ENCODE measurements at places on chromosomes 4 and X.
A peak's percentile ranks its signal among the peaks of the same experiment; 100 is the strongest.

GRCh38 chr4:188032170-188032569 is 36.6 kb downstream of the ZFP42 start:
- DNase-seq, result no peak

DNA sequence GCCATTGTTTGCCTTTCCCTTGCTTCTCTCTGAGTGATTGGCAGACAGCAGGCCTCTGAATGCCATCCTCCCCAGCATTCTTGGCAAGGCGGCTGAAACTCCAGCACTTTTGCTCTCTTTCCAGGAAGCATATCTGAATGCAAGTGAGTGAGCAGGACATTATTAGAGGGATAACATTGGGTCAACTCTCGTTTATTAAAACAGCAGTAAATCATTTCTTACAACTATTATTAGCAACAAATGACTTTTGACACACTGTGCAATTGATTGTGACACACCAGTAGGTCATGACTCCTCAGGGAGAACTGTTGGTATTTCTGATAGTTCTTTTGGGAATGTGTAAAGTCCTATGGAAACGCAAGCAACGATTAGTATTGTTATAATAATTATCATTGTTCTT is 103.8 kb downstream of the EFNB1 start:
- no peak for DNase-seq

- no peak for DNase-seq
Observed at GRCh38 chr4:177558995-177559394, 116.8 kb upstream of the AGA start.

GRCh38 chr4:87011340-87012034 is 76.7 kb downstream of the AFF1 start:
- DNase-seq, result peak; percentile 50

- no peak for DNase-seq
Observed at GRCh38 chr4:149347139-149347538, 468.5 kb downstream of the IQCM start.

- no peak for DNase-seq
Observed at GRCh38 chrX:11867610-11868345, 109.7 kb downstream of the MSL3 start.

- DNase-seq, result no peak
Observed at GRCh38 chr4:56078866-56079265, 130.1 kb downstream of the CEP135 start.

DNA sequence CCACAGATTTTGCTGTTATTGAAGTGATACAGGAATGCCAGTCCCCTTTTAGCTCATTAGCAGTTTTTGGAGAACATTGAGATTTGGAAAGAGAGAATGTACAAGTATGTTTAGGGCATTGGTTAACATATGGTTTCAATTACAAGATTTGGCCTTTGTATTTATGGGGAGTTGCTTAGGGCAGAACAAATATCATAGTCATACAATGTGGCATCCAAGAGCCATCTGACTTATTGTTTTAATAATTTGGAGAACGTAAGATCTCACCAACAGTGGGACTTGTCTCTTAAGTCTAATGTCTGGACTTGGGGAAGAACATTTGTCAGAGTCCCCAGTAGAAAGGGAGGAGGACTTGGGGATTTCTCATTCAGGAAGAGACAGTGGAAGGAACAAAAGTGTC is 166.1 kb downstream of the STK32B start:
- DNase-seq, result no peak

DNA sequence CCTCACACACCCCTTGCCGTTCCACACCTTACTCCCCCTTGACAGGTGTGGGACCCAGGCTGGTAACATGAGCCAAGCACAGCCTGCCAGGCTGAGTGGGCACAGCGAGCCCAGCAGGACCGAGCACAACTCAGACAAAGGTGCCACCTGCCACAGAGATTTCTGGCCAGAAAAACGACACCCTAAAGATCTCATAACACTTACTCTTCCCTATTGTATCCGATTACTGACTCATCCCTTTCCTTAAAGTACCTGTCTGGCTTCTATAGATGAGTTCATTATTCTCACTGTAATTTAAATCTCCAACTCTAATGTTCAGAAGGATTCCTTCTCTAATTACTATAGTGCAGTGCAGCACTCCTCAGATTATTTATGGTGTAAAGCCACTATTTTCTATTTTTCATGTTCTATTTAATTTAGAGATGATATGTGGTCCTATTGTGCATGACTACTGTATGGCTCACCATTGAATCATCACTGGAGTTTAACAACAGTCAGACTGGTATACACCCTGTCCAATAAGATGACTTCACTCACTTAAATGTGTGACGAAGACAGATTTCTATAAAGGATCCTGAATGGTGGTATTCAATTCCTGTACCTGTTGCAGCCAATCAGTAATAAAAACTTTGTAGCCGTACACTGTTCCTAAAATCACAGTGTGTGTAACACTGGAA is 7.6 kb upstream of the SYTL5 start:
- peak; percentile 43 for DNase-seq

- DNase-seq, result no peak
Observed at GRCh38 chr4:54941994-54942552, 183.3 kb downstream of the KDR start.

DNA sequence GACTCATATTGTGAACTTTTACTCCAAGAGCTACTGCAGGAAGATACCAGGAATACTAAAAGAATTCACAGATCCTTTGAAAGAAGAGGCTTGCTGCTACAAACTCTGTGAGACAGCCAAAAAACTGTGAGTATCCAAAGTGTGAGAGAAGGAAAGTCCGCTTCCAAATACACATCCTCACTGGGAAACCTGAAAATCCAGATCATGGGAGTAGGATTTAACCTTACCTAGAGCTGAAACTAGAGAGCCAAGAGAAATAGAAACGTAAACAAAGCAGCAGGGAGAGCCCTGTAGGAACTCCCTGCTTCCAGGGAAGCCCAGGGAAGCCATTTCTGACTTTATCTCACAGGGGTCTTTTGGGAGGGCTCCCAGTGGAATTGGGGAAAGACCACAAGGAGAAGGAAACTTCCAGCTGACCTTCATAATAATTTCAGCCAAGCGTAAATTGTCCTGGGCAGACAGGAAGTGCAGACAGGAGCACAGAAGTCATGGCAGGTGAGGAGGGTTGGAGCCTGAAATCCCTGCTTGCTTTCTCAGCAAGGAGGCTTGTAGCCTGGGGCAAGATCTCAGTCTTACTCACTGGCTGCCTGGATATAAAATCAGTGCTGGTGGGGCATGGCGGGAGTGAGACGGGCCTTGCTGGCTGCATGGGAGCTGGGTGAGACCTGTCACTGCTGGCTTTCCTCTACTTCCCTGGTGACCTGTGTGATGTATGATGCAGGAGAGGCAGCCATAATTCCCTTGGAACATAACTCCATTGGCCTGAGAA is 26.2 kb upstream of the NFKB1 start:
- DNase-seq, result no peak

DNA sequence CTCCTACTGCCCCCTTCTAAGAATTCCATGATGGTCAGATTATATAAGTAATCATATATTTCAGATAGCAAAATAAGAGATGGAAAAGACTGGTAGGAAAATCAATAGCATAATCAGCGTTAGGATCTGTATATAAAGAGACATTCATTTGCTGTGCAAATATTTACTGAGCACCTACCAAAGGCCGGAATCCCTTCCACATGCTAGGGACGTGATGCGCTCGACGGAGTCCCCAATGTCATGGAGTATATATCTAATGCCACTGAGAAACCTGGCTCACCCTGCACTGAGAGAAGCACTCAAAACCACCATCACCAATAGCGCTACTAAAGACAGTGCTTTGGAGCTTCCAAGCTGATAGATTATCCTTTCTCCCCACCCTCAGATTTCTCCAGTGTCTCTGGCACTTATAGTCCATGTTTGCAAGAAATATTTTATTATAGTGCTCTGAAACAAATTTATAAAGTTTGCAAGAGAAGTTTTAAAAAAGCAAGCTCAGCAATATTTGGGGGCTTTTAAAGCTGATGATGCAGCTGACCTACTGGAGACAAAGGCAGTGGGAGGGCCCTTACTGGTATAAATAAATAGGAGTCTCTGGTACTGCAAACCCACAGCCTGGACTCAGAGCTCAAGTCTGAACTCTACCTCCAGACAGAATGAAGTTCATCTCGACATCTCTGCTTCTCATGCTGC is at the start of gene CXCL13:
Gene CXCL13 (plus strand): TSS at position 611 of the 693 bp plus-strand sequence. CDS start 46 bp downstream, at position 657.
- no peak for DNase-seq

GRCh38 chrX:39957816-39958566 is 139.8 kb downstream of the BCOR start:
- DNase-seq, result peak; percentile 23

DNA sequence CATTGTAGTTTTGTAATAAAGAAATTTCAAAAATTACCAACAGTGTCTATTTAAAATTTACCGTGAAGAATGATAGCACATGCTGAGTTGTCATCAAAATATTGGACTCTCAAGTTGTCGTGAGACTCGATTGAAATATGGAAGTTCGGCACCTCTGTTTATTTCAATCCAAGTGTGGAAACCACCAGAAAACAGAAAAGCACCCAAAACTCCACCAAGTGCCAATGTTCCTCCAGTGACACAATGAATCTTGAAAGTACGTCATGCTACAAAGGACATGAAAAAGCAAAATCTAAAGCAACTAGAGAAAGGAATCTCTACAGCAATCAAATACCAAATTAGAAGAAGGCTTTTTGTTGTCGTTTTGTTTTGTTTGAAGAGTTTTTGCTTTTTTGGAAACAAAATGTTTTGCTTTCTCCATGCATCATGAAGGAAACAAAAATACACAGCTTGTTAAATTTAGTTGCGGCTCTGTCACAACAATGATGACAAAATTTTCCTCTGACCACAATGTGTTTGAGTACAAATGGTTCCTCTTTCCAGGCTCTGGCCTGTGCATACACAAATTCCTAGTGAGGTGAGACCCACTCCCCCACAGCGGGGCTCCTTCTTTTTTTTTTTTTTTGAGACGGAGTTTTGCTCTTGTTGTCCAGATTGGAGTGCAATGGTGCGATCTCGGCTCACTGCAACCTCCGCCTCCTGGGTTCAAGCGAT is 9.6 kb upstream of the IL13RA1 start:
- no peak for DNase-seq

DNA sequence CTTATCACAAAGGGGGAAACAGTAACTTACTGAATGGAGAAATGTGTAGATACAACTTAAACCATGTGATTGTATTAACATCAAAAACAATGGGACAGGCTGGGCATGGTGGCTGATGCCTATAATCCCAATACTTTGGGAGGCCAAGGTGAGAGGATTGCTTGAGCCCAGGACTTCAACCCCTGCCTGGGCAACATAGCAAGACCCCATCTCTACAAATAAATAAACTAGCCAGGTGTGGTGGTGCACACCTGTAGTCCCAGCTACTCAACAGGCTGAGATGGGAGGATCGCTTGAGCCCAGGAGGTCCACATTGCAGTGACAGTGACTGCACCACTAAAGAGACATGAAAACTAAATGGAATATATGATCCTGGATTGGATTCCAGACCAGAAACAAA is 26.4 kb downstream of the TMEM184C start:
- no peak for DNase-seq

GRCh38 chrX:81120258-81120935 is 81.3 kb downstream of the HMGN5 start:
- DNase-seq, result no peak

DNA sequence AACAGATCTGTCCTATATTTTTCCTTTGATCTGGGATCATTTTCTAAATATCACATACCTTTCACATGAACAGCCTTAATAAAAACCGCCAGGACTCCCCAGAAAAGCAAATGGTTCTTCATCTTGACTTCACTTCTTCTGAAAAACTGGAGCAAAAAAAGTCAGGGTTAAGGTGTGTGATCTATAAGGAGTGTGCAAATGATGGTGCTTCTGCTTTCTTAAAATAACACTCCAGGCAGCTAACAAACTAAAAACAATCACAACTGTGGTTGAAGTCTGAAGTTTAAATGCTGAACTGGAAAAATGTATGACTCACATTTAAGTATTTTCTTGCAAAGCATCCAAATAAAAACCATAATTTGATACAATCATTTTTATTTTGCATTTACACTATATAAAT is at the start of gene JCHAIN:
Gene JCHAIN (minus strand): TSS at position 140 of the 400 bp plus-strand sequence. CDS start 18 bp downstream, at position 122.
- DNase-seq, result no peak

DNA sequence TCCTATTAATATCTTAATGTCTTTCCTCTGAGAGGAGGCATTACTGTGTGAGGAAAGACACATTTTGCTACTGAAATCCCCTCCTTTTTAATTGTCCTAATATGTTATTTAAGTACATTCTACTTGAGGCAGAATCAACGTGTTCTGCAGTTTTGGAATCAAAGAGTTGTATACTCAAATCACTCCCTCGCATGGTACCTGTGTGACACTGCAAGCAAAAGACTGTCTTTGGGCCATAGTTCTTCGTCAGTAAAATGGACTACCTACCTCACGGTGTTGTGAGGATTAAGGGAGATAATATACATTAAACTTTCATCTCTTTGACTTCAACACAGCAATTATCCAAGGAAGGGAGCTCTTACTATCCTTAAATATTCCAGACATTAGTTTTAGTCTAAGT is 61.5 kb downstream of the TIGD2 start:
- no peak for DNase-seq

- no peak for DNase-seq
Observed at GRCh38 chr4:132981611-132982010, 167.5 kb upstream of the PCDH10 start.

DNA sequence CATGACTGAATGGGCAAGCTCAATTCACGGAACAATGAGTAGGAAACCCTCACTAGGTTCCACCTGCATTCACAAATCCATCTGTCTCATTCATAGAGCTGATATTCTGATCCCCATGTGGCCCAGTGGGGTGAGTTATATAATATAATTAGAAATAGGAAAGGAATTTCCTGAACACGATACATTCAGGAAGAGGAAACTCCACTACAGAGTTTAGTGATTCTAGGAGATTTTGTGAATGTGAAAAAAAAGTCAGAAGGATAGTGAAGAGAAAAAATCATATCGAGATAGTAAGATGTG is 471.2 kb downstream of the GASK1B start:
- DNase-seq, result no peak

- DNase-seq, result no peak
Observed at GRCh38 chrX:36861601-36862000, 146.6 kb upstream of the FAM47C start.

Measured in AG08396 (cell line).